ENCODE measurements at places on chromosomes 7 and 10.

- DNase-seq, result no peak
These were observed 199.7 kb downstream of the IMMP2L start for GRCh38 chr7:111362506-111363054.

GRCh38 chr10:103820101-103821062 is 35.0 kb downstream of the SH3PXD2A start:
- no peak for DNase-seq

DNA sequence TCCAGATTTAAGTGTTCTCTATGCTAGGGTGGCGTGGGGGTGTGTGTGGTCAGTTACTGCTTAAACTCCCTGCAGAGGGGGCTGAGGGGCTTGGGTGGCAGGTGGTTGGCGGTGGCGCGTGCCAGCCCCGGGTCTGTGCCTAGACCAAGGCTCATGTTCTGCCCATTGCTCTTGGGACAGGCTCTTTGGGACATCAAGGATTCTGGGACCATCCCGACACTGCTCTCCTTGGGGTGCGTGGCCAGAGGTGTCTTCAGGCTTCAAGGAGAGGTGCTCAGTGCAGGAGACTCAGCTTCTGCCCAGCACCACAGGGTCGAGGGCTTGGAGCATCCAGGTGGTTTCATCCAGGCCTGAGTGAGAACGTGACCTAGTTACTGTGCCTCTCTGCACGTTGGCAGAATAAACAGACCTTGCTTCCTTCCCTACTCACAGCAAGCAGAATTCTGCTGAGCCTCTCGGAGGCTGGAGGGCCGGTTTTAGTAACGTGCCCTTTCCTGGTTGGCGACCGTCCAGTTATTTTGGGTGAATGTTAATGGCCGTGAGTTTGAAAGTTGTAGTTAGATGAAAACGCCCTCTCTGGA is 39.9 kb downstream of the CAMK1D start:
- DNase-seq, result no peak

DNA sequence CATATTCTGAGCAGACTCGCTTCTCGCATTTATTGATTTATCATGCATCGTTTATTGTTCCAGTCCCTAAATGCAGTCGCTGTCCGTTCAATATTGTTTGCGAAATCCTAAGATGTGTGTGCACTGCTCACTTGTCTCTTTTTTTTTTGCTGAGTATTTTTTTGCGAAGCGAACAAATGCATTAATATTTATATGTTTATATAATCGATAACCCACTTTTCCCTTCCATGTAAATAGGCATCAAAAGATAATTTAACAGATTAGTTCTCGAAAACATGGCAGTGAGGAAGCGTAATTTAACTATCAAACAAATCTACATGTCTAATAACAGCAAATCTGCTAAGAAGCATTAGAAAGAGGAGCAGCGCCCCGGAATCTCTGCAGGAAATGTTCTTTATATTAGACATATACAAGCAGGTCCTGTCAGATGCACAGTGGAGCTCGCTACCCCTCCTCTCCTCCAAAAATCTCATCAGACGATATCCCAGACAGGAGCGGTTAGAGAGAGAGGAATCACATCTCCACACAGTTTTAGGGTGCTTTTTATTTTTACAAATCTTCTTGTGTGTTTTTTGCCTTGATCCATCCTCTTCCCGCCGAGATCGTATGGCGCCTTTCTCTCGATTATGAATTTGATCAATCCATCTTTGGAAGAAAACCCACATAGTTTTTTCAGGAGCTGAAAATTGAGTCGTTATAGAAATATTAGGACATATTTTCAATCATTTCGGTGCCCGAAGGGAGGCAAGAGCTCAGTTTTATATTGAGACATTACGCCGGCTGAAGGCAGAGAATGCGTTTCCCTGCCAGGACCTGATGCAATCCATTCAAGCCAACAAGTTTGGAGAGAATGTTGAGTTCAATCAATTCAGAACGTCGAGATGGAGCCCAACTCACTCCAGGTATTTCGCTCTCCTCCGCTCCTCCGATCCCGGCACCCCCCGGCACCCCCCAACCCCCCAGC is at the start of gene ARID5B:
ARID5B (plus strand) TSS at position 871 of the 964 bp plus-strand sequence; CDS start at position 882, 11 bp downstream.
- DNase-seq, result no peak

- no peak for DNase-seq
These were observed 74.9 kb upstream of the OGDHL start for GRCh38 chr10:49837051-49837478.

DNA sequence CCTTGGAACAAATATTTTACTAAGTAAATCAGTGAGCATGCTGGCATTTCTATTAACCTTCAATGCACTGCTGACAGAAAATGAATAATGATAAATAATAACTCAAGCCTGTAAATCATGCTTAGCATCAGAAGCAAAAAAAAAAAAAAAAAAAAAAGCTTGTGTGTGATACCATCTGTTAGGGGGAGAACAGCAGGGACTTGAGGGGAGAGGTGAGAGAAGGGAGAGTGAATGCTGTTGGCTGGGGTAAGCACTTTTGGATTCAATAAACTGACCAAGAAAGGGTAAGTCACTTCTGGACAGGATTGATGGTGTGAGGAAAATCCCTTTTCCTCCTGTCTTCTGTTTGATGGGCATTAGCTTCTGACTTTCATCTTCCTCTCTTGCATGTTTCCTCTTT is 996.4 kb downstream of the KCNMA1 start:
- no peak for DNase-seq

DNA sequence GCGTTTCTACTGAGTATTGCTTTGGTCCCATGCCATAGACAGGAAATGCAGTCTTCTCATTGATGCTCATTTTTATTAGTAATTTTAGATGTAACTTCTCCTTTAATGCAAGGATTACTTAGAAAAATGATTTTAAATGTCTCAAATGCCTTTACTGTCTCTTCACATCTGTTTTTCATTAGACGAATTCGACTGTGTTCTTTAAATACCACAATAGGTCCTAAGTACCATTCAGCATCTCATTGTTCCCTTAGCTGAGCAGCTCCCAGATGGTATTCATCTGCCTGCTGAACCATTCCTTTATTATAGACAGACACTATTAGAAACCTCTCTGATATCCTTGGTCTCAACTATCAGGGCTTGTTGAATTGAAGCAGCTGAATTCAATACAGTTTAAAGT is 113.6 kb downstream of the LSMEM1 start:
- no peak for DNase-seq

DNA sequence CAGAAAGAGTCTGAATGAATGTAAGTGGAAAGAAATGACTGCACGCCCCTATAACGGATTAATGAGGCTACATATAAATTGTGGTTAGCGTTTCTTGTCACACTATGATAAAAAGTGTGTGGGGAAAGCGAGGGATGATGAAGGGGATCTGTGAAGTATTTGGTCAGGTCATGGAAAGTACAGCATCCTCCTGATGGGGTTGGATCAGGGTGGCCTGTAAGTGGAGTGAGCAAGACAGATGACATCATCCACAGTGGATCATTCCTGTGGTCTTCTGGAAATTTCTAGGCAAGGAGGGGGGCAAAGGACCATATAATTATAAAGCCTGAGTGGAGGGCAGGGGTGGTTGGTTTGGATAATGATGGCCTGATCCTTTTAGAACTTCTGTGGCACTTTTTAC is 606.0 kb downstream of the INHBA start:
- DNase-seq, result no peak

- DNase-seq, result no peak
These were observed 42.7 kb downstream of the PAXIP1 start for GRCh38 chr7:154960063-154960790.

DNA sequence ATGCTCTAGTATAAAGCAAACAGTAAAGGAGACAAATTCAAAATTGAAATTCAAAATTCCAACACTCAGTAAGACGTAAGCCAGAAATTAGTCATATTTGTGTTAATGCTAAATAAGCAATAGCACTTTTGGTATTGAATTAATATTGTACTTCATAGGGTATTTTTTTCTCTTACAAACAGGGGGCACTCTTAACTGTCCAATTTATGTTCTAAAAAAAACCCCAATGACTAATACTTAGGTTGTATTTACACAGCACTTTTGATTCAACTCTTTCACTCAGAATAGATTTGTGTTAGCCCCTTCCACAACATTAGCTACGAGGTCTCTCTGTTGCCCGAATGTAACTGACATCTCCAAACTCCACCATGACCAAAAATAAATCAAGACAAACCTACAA is 284.9 kb upstream of the COBL start:
- no peak for DNase-seq

DNA sequence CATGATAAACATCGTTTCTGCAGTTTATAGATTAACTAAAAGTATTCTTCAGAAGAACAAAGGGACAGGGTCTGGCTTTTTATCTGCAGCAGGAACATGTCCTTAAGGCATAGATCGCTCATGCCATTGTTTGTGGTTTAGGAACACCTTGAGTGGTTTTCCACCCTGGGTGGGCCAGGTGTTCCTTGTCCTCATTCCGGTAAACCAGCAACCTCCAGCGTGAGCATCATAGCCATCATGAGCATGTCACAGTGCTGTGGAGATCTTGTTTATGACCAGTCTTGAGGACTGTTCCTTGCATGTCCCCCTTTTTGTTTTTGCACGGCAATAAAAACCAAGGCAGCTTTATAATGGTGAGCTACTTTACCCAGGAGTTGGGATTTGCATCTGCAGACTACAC is 33.9 kb downstream of the STOX1 start:
- DNase-seq, result no peak

DNA sequence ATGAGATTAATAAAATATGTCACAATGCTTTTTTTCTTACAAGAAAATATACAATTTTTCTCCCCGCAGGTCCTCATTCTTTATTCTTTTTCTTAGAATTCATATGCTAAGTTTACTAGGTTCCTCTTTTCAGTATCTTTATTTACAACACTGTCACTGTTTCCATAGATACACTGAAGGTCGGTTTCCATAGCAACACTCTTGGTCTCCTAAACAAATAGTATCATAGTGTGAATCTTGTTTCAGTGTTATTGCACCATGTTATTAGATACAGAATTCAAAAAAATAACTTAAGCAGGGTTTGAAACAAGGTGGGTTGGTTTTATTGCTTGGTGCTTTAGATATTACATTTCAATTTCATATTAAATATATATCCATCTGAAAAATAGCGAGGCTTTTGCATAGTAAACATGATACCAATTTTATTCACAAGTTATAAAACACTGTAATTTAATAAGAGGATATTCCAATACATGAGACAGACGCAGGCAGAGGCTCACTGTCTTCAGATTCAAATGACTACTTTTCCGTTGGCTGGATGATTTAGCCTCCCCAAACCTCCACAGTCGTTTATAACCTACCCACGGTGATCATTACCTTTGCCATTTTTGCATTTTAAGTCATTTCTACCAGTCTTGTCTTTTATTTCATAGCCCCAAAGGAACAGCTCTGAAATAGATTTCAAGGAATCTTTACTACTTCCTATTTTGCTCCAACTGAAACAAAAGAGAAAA is 88.9 kb upstream of the KLF6 start:
- no peak for DNase-seq

- DNase-seq, result no peak
These were observed 615.3 kb upstream of the MGMT start for GRCh38 chr10:128851726-128852125.

- no peak for DNase-seq
These were observed 828 bp downstream of the BNIP3 start for GRCh38 chr10:131980761-131981428.

GRCh38 chr7:70752794-70753241 is 379.1 kb upstream of the GALNT17 start:
- no peak for DNase-seq

- no peak for DNase-seq
These were observed 131.1 kb downstream of the KCND2 start for GRCh38 chr7:120404042-120404441.

GRCh38 chr10:103592186-103593021 is 98.9 kb downstream of the NEURL1 start:
- no peak for DNase-seq

- DNase-seq, result no peak
These were observed 30.3 kb downstream of the MKI67 start for GRCh38 chr10:128095753-128096469.

- no peak for DNase-seq
These were observed 176.8 kb downstream of the CPEB3 start for GRCh38 chr10:92113911-92114600.

- DNase-seq, result no peak
These were observed 57.9 kb downstream of the MKX start for GRCh38 chr10:27687743-27688142.

GRCh38 chr10:97519342-97519741 is 20.6 kb downstream of the UBTD1 start:
- no peak for DNase-seq

GRCh38 chr10:558364-558763 is 131.1 kb downstream of the DIP2C start:
- DNase-seq, result no peak

DNA sequence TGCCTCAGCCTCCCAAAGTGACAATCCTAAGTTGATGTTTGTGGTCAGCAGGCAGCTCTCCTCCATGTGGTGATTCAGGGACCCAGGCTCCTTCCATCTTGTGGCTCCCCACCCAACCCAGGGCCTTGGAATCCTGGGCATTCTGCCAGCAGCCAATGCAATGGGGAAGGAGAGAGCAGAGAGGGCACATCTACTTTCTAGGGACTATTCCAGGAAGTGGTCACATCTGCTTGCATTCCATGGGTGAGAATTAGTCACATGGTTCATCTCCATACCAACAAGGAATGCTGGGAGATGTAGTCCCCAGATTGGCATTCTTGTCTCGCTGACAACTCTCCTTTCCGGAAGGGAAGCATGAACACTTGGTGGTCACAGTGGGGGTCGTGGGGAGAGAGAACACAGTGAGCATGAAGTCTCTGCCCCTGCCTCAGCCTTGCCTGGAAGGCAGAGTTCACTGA is 9.9 kb upstream of the SRRM3 start:
- no peak for DNase-seq

DNA sequence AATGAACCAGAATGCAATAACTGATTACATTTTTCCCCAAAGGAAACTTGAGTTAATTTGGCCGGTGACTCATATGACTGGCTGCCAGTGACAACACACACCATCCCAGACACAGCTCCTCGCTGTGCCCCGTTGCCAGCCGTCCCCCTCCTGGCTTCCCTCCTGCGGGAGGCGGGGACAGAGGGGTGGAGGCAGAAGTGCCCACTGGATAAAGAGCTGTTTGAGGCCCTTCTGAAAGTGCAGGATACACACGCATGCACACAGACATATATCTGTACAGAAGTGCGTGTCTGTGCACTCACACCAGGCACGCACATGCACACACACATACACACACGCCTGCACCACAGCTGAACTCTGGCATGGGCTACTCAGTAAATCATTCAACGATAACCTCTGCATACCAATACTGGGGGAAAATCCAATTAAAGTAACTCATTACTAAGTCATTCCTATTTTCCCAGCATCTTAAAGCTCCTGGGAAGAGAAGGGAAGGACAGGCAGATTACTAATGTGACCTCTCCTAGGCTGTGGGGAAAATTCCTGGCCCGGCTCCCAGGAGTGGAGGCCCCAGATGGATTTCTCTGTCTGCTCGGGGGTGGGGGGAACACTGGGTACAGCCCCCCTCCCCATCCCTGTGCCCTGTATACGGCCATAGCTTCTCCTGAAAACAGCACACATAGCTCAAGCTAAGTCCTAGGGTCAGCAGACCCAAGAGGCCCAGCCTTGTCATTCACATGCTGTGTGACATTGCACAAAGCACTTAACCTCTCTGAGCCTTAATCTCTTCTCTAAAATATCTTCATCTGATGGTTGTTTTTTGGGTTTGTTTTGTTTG is 52.3 kb upstream of the MYL10 start:
- no peak for DNase-seq

Measured in stimulated activated CD8-positive, alpha-beta memory T cell treated with anti-CD3 and anti-CD28 coated beads, Interleukin-7, amount 100 ng/mL, for 4 hours (primary cell).